Esophagus squamous epithelium (tissue), 5 donors: ENCODE measurements at places on chromosomes 7 and 10. TPM values are rescaled to one million over a fixed set of nuclear protein-coding genes. Genes with fewer than 3 reads are reported as not detected.
A peak's percentile ranks its signal among the peaks of the same experiment; 100 is the strongest.

BAIAP2L1 gene
- total RNA-seq, result 16.5 TPM

MSMB gene
- 8.4 TPM for total RNA-seq

ZNF425 gene
- total RNA-seq, result 4.3 TPM

ADARB2 gene
- total RNA-seq, result 3.5 TPM

- no peak for DNase-seq
These were observed 116.3 kb downstream of the RNLS start for GRCh38 chr10:88466786-88467185.

DNA sequence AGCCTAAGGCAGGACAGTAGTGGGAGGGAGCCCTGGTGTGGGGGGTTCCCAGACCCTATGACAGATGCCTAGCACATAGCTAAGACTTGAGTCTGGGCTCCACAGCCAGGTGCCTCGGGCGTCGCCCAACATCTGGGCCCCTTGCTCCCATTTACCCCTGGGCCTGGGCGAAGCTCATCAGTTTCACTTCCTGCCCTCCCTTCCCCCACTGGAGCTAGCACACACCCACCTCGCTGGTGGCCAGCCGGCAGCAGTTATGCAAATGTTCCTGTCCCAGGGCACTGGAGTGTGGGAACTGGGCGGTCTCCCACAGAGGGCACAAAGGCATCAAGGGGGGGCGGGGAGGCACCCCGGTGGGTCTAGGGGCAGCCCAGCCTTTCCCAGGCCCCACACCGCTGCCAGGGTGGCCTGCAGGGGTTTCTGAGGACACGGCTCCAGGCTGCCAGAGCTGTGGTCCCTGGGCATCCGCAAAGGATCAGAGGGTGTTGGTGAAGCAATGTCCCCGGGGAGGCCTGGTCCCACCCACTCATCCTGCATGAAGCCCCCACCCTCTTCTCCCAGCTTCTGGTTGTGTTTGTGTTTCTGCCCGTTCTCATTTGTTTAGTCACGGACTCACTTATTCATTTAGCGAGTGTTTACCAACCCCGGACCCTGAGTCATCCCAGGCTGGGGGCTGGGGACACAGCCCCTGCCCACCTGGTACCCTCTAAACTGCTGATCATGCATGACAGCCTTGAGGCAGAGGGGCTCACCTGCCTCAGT is 20.4 kb downstream of the SH2B2 start:
- peak; percentile 40 for DNase-seq

DNA sequence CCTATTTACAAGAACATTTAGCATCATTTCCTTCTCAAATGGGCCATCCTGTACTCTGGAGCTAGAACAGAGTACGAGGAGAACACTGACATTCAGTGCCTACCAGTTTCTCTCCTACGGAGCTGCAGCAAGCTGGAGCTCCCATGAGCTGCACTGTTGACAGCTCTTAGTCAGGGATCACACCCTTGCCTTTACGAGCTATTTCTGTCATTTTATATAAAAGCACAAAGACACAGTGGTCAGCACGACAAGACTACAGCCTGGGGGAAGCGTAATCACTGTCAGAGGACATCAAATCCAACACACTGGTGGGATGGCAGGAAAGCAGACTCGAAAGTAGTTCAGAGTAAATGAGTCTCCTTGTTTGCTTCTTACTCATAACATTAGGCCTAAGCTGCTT is 2.7 kb downstream of the CDCA7L start:
- DNase-seq, result no peak

- no peak for DNase-seq
These were observed 207.7 kb downstream of the SNX10 start for GRCh38 chr7:26499315-26499897.

DNA sequence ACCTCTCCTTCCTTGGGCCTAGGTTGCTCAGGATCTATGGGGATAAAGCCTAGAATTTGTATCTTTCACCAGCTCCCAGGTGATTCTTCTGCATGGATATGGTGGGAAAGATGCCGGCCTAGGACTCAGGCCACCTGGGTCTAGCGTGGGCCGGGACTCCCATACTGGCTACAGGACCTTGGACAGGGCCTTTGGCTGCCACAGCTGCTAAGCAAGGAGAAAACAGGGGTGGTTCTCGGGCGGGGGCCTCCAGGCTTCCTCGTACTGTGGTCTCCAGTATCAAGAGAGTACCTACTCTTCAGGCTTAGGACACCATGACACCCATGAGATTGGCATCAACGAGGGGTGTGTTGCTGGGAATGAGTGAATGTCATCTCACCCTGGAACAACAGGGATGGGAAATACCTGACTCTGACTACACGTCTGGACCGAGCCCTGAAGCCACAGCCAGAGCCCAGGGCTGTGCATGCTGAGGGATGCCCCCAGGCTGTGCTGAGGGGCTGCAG is 120.3 kb upstream of the ADAM12 start:
- DNase-seq, result no peak

DNA sequence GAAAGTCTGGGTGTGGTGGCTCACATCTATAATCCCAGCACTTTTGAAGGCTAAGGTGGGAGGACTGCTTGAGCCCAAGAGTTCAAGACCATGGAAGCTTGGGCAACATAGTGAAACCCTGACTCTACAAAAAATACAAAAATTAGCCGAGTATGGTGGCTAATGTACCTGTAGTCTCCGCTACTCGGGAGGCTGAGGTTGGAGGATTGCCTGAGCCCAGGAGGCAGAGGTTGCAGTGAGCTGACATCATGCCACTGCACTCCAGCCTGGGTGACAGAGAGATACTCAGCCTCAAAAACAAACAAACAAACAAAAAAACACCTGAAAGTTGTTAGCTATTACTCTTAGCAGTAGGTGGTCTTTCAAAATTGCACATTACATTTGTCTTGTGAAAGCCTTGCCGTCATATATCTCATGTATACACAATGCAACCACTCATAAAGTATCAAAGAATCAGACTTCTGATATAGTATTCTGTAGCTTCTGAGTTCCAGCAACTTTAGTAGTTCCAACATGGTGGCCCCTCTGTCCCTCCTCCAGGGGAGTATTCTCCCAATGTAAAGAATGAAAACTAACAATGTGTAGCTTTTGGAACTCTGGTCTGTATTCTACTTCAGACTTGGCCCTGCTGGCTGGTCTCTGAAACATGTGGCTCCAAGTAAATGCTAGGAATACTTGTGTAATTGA is 101.5 kb downstream of the ZNF92 start:
- DNase-seq, result no peak
